Type B pancreatic cell (in vitro differentiated cells): ENCODE measurements at places on chromosomes 4 and X. TPM values are rescaled to one million over a fixed set of nuclear protein-coding genes. Genes with fewer than 3 reads are reported as not detected.

DNA sequence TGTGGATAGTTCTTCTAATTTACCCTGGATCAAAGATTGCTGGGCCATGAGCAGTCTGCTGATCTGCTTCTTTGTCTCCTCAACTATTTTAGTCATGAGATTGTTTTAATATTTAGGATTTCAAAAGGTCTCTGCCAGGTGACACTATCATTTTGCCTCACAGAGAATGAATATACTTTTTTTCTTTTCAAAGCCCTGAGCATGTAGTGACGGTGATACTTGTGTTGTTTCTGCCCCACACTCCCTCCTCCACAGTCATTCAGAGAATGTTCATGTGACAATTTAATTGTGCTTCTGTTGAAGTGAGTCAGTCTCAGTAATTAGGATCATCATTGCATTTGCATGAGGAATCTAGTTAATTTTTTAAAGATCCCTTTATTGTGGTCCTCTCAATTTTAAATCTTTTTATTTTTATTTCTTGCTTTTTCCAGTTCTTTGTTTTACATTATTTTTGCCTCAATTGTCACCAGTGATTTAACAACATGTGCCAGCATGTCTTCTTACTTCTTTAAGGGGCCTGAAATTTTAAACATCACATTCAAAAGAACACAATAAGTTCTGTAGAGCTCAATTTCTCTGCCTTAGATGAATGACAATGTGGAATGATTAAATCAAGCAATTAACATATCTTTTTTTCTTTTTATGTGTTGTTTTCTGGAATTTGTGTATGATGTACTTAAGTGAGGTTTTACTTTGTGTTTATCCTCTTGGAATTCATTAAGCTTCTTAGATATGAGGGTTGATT, 12.3 kb downstream of the MMRN1 start:
- no peak for DNase-seq

TLR3 gene
- total RNA-seq: 8.8 and 22.6 TPM in 2 replicates

DNA sequence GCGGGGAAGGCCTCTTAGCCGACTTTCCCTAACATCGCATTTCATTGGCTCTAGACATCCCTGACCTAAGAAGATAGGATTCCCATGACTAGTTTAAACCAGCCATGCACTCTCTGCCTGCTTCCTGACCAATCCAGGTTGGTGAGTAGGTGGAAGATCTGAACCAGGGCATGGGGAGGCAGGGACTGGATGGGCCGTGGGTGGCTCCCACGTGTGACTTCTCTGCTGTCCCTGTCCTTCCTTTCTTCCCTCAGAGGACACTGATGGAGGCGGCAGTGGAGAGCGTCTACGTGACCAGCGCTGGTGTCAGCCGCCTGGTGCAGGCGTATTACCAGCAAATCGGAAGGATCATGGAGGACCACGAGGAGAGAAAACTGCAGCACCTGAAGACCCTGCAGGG, 90.7 kb downstream of the EVC start:
- no peak for DNase-seq

SH3TC1 gene
- 5.4 and 6.9 TPM in 2 replicates for total RNA-seq

DNA sequence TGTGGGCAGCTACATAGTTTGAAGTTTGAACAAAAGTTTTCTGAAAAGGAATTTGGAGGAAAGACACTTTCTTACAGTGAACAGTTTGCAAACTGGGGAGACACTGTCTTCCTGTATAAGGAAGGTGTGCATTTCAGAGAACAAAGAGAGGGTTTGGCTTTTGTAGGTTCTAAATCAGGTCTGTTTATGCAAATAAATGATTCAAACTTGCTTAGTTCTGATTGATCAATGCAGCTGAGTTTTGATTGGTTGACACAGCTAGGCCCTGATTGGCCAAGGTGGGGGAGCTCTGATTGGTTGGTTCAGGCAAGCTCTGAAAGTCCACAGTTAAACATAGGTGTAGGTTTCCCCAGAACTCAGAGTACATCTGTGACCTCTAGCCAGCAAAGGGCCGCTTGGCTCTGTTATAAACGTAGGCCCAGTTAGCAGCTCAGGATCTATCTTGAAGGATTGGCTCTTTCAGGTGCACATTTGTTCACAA, 63.0 kb upstream of the ENPP6 start:
- no peak for DNase-seq

DNA sequence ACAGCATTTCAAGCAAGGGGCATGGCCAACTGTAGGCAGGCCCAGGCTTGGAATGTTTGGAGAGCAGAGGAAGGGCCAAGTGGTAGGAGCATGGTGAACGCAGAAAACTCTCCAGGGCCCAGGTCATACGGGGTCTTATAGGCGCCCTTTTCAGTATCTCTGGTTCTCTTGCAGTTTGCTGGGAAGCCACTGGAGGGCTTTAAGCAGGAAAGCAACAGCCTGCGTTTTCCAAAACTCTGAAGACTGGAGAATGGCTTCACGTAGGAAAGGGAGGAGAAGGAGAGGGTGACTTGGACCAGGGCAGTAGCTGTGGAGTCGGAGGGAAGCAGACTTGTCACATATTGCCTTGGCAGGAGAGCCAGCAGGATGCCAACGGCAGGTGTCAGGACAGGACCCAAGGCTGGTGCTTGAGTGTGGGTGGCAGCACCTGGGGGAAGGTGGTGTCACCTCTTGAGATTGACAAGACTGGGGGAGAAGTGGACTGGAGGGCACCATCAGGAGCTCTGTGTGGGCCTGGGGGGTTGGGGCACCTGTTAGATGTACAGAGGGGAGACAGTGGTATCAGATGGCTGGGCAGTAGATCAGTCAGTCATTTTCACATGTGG, 21.9 kb downstream of the TKTL1 start:
- DNase-seq: no peak

GRCh38 chr4:42313872-42314271, 83.4 kb upstream of the SHISA3 start:
- DNase-seq: no peak

DNA sequence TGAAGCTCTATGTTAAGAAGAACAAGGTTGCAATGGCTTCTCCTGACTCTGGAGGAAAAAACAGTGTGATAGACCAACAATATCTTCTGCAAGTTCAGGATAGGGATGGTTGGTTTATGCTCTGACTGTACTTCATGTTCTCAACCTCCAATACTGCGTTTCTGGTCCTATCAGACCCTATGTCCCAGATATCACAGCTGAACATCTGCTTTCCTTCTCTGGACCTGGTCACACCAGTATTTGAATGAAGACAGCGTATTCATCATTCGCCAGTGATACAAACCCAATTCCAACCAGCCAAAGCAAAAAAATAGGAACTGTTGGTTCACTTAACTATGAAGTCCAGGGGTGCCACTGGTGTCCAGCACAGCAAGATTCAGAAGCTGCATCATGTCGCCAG, 124.5 kb upstream of the KLF3 start:
- no peak for DNase-seq

NUDT10 gene
- total RNA-seq: 0.43 and 10.4 TPM in 2 replicates

DNA sequence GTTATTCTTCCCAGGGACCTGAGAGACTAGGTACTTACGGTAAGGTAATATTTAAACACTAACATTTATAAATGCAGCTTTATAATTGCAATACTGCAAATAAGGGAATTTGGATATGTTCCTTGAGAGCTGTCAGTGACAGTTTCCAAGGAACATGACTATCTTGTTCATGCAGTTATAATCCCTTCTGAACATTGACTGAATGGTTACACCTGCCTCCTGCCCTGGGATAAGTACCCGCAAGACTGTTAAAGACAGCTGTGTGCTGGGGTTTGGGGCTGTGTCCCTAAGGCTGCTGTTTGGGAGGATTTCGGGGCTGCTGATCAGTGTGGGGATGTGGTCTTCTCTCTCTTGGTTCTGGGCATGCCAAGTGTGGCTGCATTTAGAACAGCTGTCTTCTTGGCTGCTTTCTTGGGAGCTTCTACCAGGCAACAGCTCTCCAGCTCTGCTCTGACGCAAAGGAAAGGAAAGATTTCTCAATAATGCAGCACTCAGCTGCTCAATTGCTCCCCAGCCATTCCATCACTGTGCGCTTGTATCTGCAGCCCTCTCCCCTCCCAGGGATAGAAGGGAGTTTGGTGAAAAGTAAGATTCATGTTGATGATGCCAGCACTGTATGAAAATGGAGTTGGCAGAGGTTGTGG, 298.8 kb upstream of the TAPT1 start:
- no peak for DNase-seq

DNA sequence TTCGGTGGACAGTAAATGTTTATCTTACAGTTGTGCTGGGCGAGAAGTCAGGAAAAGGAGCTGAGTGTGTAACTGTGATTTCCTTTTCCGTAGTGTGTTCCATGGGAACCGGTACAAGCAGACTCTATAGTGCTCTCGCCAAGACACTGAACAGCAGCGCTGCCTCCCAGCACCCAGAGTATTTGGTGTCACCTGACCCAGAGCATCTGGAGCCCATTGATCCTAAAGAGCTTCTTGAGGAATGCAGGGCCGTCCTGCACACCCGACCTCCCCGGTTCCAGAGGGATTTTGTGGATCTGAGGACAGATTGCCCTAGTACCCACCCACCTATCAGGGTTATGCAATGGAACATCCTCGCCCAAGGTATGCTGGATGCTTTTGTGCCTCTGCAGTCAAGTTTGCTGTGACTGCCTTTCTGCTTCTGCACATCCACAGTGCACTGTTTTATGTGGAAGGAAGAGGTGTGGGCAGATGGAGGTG, 27.4 kb downstream of the NOCT start:
- no peak for DNase-seq

- DNase-seq: no peak
These were observed at the start of gene GPR50 for GRCh38 chrX:151176231-151176750. TSS of gene GPR50 (plus strand) at chrX:151176584. CDS start at chrX:151176722, 138 bp downstream.

DNA sequence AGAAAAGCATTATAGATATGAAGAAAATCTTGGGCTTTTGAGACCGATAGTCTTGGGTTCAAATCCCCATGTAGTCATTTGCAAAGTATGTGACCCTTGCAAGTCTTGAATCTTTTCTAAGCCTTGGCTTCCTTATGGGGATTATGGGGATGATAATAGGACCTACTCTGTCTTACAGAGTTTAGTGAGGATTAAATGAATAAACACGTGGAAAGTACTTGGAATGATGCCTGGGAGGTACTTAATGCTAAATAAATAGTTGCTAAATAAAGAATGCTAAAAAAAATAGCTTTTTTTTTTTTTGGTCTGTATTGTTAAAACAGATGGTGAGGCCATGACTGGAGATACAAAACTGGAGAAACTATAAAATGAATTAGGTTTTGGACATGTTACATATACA, 292.7 kb downstream of the GPAT3 start:
- no peak for DNase-seq

DMP1 gene
- total RNA-seq: 0.12 TPM in 1 of 2 replicates, not detected in the other

IL13RA2 gene
- 0.43 and 2.2 TPM in 2 replicates for total RNA-seq

GRCh38 chr4:153186046-153186728, 18.1 kb upstream of the TRIM2 start:
- DNase-seq: no peak

HCFC1 gene
- total RNA-seq: 81.2 and 98.0 TPM in 2 replicates

DNA sequence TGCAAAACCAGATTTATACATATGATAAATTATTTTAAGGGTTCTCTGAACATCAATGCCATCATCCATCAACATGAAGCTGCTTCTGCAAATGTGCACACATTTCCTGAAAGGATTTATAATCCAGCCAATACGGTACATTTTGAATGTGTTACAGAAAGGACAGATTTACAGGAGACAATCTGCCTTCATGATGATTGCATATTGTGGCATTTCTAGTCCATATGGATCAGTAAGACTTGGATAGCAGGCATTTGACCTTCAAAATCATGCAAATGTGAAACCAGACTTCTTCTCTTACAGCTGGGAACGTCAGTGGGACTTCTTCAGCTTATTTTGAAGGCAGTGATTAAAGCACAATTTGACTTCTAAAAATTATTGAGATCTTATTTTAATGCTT, 217.3 kb upstream of the GK2 start:
- no peak for DNase-seq

FAM9C gene
- 0.67 TPM in 1 of 2 replicates, not detected in the other for total RNA-seq

GRCh38 chrX:67619253-67619652, 75.4 kb downstream of the AR start:
- no peak for DNase-seq

ZDHHC15 gene
- 2.0 and 3.7 TPM in 2 replicates for total RNA-seq

GRCh38 chrX:97525981-97526380, 642.3 kb downstream of the RPA4 start:
- DNase-seq: no peak

DNA sequence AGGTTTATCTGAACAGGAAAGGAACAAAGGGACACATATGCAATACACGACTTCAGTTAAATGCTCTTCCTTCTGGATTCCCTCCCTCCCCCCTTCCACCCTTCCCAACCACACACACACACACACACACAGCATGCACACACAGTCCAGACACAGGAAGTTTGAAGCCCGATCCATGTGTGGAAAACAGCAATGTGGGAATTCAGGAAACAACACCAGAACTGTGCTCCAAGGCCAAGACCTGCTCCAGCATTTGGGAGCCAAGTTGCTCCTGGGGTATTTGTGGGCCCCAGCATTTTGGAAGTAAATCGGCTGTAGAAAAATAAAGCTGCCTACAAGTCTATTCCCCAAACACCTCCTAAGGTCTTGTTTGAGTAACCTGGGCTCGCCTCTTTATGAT, 5.6 kb upstream of the AMOT start:
- DNase-seq: no peak

DNA sequence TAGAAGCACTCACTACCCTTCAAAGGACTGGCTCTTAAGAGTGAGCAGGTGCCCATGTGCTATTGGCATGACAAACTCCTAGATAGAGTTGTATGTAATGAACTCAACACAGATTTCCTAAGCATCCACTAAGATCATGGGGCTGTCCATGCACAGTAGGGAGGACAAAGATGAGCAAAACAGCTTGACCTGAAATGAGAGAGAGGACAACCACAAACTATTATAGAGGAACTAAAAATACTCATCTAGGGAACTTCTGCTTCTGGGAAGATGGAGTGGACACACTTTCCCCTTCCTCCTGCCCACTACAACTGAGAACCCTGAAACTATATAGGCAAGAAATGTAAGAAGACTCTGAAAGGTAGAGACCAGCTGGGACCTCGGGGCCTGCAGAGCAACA, 20.8 kb upstream of the TMEM128 start:
- DNase-seq: no peak

GRCh38 chr4:8534129-8534528, 46.1 kb upstream of the GPR78 start:
- DNase-seq: no peak

STK32B gene
- total RNA-seq: 0.98 and 3.0 TPM in 2 replicates

GRCh38 chrX:105745863-105746262, 76.5 kb upstream of the NRK start:
- no peak for DNase-seq

TMPRSS11E gene
- 2.0 and 7.3 TPM in 2 replicates for total RNA-seq
